Activated CD4-positive, alpha-beta T cell treated with anti-CD3 and anti-CD28 coated beads, Interleukin-2, amount 50 U/mL, for 24 hours (primary cell): ENCODE measurements at places on chromosomes 16 and 17.

DNA sequence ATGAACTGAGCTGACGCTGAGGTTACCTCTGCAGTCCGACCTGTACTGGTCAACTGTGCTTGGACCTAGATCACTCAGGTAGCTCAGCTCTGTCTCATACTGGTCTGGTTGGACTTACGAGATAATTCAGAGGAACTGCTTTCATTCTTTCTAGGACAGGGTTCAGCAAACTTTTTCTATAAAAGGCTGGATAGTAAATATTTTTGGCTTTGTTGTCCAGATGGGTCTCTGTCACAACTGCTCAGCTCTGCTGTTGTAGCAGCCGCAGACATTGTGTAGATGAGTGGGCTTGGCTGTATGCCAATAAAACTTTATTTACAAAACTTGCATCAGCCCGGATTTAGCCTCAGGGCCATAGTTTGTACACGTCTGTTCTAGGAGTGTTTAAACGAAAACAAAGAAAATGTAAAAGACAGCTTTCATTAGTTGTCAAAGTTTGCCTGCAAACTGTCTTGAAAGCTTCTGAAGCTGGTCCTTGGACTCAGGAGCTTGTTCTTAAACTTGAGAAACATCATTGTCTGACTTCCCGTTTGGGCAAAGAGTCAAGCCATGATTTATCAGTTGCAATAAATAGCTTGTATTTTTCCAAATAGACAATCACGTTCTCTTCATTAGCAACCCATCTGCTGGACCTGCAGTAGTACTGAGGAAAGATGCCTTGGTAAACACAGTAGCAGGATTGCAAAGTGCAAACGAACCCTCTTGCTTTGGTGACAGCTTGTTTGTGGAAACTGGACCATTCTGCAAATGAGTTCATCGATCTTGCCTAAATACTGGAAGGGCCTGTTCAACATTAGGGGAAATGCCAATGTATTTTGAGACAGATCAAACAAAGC is 253.4 kb downstream of the SNX29 start:
- no peak for DNase-seq

DNA sequence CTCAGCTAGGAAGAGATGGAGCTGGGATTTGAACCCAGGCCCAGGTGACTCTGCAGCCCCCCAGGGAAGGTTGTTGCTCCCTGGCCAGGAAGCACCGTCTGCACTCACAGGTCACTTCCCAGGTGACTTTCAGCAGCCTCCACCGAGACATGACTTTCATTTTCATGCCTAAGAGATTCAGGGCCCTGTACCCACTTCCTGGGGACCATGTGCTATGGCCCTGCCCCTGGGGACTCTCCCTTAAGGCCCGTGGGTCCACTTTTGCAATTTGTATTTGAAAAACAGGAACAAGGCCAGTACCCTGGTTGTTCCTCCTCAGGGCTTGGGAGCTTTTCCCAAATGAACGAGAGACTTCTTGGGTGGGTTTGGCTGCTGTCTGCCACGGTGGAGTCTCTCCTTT is 191.0 kb downstream of the IRF8 start:
- no peak for DNase-seq

- DNase-seq, result peak; percentile 74
Measured at GRCh38 chr17:39200070-39200879, at the start of gene RPL19. Gene RPL19 (plus strand): TSS chr17:39200283. CDS start chr17:39200345, 62 bp downstream.

- DNase-seq, result no peak
Measured at GRCh38 chr16:17154981-17155380, 315.8 kb downstream of the XYLT1 start.

DNA sequence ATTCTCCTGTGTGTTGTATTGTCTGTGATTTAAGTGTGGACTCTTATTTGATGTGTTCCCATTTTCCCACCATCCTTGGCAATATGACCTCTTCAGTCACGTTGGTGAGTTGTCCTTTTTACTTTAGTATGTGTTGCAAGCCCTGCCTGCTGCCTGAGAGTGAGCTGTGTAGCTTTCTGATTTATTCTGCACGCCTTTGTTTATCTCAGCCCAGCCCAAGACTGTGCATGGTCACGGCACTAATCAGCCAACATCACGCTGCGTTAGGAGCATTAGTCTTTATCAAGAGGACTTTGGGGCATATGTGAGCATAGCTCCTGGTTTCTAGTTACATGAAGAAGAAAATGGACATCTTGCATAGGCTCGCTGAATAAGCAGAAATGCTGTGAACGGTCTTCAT is 6.0 kb downstream of the TOM1L1 start:
- no peak for DNase-seq

- DNase-seq, result no peak
Measured at GRCh38 chr16:29821643-29822115, 1.4 kb downstream of the MVP start.

DNA sequence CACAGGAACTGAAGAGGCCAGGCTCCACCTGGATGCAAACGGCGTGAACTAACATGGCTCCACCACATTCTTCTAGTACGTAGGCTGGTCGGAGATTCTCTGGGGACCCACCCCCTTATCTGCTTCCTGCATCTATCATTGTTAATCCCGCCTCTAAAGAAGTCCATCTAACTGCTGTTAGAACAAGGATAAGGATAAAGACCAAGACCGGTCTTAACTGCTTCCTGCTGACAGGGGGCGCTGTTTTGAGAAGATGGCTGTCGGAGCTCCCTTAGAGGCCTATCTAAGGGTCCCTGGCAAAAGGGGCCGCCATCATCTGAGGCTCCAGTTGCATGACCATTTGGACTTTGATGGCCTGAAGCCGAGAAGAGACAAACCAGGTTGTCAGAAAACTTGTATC is 25.8 kb upstream of the TNFSF12 start:
- peak; percentile 21 for DNase-seq

DNA sequence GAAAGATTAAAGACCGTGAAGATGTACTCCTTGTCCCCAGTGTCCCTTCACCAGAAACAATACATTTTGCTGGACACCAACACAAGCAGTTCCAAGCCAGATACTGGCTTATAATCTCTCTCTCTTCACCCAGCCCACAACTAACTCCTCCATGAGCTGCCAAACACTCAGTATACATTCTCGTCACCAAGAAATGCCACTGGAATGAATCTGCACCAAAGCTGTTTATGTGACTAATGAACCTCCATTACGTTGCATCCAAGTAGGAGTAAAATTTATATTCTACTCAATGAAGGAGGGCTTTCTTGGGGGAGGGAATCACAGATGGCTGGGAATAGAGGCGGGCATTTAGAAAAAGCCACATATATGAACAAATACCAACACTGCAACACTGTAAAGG is 20.9 kb upstream of the SOX9 start:
- DNase-seq, result no peak

DNA sequence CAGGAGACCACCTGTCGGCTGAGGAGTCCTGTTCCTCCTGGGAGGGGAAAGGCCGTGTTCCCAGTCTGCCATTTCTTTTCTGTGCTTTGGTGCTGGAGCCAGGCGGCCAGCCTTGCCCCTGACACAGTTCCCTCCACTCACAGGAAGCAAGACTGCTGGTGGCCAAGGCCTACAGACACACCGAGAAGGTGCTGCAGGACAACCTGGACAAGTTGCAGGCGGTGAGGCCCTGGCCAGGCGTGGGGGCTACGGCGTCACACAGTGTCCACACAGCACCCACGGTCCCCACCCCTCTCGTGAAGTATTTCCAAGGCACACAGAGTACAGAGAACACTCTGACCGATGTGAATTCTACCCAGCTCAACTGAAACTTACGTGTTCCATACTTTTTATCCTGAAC is 6.1 kb upstream of the RPL13 start:
- DNase-seq, result no peak

- no peak for DNase-seq
Measured at GRCh38 chr16:17293813-17294558, 176.8 kb downstream of the XYLT1 start.

- DNase-seq, result no peak
Measured at GRCh38 chr17:47929218-47930000, 12.0 kb upstream of the PNPO start.

- no peak for DNase-seq
Measured at GRCh38 chr17:50079334-50080095, 15.6 kb upstream of the PDK2 start.

DNA sequence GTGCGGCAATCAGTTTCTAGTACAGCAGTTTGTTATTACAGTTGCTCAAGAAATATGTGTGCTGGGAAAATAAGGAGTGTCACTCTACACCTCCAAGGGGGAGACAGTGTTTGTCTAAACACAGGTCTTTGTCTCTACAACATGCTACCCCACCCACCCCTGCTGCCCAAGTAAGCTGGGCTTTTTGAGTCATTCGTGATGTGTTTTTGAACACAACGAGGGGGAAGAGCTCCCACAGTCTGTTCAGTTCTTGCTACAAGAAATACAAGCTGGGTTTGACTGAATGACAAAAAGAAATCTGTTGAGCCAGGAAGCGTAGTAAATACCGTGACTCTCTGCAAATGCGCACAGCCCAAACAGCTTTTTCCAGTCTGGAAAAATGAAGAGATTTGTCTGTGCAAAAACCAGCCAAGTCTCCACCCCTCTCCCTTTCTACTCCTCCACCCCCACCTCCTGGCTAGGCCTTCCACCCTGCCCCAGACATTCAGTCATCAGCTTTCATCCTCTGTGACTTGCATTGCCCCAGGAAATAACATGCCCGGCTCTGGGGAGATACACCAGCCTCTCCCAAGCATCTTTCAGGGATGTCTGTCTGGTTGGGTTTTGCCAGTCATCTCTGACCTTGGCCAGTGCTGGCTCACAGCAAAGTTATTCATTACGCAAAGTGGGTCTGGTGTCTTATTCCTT is 25.7 kb downstream of the CHD9 start:
- DNase-seq, result no peak

GRCh38 chr16:84658690-84659089 is 10.4 kb downstream of the KLHL36 start:
- no peak for DNase-seq

DNA sequence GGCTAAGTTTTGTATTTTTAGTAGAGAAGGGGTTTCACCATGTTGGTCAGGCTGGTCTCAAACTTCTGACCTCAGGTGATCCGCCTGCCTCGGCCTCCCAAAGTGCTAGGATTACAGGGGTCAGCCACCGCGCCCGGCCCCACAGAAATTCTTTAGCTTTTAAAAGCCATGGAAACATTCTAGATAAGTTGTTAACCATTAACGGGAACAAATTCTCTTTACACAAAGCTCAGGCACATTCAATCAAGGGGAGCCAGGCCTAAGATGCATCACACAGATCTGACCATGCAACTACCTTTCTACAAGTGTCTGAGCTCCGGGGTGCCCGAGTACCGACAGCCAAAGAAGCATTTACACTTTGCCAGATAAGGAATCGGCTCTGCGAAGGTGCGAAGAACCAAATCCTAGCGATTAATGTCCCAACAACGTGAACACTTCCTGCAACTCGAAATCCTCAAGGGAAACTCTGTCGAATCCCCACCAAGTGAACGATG is 1.0 kb downstream of the EMC8 start:
- DNase-seq, result no peak

DNA sequence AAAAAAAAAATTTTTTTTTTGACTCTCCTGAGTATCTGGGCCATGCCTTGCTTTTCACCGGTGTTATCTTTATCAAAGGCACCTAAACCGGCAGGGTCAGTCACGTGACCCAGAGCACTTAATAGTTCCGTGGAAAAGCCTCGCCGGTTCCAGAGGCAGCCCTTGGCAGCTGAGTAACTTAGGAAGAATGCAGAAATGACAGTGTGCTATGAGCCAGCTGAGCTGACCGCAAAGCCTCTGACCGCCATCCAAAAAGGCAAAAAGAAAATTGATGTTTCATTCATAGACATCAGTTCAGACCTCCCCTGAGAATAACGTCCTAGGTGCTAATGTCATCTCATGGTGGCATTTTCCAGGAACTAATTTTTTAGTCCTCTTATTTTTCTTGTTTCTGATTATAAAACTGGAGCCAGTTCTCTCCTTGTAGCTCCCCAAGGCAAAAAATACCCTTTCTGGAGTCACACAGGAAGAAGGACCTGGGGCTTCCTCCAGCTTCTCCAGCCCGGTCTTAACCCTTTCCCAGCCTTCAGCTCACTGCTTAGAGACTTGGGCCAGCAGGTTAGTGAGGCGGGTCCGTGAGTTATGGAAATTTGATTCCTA is 122.6 kb downstream of the SOCS1 start:
- DNase-seq, result no peak

DNA sequence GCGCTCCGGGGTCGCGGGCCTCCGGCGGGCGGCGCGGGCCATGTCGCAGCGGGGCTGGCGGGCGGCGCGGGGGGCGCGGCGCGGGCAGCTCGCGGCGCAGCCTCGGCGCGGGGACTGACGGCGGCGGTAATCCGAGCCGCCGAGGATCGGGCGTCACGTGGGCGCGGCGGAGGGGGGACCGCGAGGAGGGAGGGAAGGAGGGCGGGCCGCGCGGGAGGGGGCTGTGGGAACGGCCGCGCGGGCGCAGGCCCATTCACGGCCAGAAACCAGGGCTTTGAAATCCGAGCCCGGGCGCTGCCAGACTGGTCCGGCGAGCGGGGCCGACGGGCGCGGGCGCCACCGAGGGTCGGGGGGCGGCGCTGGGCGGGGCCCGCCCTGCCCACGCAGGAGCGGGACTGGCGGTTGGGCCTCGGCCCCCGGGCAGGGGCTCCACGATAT is at the start of gene MTSS2:
TSS of gene MTSS2 (minus strand) at position 116 of the 438 bp plus-strand sequence. CDS start 262 bp downstream, outside the sequence.
- DNase-seq, result no peak

GRCh38 chr16:73225983-73226382 is 178.1 kb upstream of the ZFHX3 start:
- DNase-seq, result no peak

DNA sequence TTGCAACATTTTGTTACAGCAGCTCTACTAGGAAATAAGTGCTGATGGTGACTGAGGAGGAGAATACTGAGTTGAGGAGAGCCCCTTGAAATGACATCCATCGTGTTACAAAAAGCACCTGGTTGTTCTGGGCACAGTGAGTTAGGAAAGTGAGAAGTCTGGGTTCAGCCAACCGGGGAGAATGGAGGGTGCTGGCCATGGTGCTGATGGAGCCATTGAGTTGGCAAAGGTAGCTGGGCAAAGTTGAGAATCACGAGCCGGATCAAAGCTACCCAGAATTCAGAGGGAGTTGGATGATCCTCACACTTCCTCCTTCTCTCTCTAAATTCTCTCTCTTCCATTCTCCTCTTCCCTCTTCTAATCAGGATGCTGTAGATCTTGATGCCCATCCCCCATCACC is 35.0 kb upstream of the ASIC2 start:
- no peak for DNase-seq

DNA sequence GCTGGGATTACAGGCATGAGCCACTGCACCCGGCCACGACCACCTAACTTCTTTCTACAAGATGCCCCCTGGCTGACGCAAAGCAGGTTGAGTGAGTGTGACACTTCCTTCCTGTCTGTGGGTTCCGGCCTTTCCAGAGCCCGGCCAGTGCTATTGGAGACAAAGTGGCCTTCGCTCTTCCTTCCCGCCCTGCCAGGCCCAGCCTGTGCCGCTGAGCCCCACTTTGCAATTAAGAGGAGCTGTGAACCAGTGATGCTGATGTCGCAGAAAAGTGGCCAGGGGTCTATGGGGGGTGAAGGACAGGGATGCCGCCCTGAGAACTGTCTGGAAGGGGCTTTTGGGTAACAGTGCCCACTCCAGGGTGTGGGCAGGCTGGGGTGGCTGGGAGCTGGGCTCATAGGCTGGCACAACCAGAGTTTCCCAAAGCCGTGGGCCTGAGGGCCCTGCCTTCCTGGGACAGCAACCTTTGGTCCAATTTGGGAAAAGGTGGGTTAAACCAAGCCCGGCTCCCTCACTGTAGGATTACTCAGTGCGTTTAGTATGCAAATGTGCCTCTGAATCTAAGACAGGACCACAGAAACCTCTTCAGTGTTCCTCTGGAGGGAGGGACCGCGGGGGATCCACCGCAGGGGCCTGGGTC is 174.9 kb downstream of the SEC14L1 start:
- DNase-seq, result no peak
